Activated CD8-positive, alpha-beta memory T cell treated with anti-CD3 and anti-CD28 coated beads, Interleukin-2, amount 50 U/mL, for 4 hours (primary cell): ENCODE measurements at places on chromosomes 4 and X.

DNA sequence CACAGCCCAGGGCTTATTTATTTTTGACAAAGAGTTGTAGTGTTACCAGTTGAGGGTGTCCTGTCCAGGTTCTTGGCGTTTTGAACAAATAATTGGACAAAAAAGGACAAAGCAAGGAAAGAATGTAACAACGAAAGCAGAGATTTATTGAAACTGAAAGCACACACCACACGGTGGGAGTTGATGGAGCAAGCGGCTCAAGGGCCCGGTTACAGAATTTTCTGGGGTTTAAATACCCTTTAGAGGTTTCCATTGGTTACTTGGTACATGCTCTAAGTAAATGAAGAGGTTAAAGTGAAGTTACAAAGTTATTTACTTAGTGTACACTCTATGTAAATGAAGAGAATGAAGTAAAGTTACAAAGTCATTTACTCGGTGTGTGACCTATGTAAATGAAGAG, 27.8 kb upstream of the OPHN1 start:
- no peak for DNase-seq

DNA sequence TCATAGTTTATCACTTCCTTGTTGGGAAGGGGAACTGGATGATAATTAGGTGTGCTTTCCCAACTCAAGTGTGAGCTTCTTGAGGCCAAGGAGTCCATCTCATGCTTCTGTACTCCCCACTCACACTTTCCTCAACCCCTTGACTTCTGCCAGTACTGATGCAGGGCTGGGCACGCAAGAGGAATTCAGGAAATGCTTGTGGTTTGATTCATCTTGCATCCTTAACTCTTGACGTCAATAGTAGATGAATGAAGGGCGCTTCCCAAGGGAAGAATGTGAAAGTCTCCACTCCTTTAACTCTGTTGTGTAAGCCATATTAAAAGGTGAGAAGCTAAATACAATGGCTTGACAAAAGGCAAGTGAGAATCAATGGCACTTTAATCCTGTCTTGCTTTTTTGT, 101.8 kb downstream of the AGTR2 start:
- no peak for DNase-seq

GRCh38 chr4:95050980-95051701, 293.4 kb downstream of the BMPR1B start:
- DNase-seq = no peak

DNA sequence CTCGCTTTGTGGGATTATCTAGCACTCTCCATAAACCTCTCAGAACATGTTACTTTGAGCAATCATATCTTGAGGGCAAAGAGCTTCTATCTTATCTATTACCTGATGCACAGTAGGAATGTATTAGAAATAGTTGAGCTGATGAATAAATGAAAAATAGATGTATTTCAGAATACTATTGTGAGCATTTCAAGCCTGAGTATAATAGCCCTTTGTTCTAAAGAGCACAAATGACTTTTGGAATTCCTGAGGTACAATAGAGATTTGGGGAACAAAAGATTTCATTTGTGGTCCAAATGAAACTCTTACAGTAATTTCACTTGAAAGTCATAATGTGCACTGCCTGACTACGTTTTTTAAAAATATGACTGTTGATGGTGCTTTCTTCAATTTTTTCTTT, 159.5 kb downstream of the UGT8 start:
- DNase-seq = no peak

GRCh38 chr4:101103381-101104142, 243.8 kb downstream of the PPP3CA start:
- DNase-seq = no peak

GRCh38 chr4:159542296-159542695, 439.4 kb downstream of the RAPGEF2 start:
- DNase-seq = no peak

DNA sequence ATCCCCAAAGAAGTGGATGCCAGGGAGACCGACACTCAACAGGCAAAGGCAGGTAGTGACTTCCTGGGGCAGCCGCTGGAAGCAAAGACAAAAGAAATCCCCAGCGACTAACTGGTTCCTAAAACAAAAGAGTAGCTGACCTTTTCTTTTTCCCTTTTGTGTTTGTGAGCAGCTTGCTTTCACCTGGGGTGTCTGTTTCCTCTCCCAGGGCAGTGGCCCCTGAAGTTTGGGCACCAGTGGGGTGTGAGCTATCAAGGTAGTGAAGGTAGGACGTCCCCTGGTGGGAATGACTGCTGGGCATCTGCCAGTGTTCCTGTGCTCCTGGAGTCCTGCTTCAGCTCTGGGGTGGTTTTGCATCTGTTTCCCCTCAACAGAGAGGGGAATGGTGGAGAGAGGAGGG, 41.6 kb upstream of the STIM2 start:
- DNase-seq = no peak

DNA sequence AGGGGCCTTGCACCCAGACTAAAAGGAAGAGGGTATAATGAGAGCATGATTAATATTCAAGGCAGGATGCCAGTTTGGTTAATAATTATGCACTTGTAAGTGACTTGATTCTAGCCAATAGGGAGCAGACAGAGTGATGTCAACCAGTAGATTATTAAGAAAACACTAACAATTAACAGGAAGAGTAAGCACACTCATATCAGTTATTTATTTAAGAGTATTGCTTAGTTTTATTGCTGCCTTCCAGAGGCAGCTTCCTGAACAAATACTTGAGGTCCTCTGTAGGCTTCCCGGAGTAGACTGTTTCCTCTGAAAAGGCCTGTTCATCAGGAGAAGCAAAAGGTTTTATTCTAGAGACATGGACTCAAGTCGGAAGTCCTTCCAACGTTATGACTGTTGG, 129.1 kb upstream of the AFF2 start:
- no peak for DNase-seq

DNA sequence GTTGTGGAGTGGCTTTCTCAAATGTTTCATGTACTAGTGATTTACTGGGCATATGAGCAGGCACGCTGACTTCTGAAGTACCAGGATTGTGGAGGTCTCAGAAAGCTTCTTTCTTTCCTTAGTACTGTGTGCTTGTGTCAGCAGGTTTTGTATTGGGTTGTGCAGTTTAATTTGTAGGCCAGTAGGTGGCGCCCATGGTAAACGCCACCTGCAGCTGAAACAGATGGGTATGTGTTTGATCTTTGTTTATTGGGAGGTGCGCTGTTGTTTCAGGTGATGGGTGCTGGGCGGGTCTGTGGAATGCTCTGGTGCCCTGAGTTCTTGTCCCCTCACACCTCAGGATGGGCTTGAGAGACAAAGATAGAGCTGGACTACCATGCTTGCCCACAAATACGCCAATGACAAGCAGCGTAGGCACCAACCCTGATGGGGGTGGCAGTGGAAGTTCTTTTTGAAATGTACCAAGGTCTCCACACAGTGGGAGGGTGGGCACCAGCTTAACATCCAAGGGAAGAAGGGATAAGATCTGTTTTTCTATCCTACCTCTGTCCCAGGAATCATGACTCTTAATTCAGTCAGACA, 141.5 kb downstream of the RPS6KA6 start:
- no peak for DNase-seq

GRCh38 chr4:154487145-154487544, 4.5 kb downstream of the DCHS2 start:
- DNase-seq = no peak

DNA sequence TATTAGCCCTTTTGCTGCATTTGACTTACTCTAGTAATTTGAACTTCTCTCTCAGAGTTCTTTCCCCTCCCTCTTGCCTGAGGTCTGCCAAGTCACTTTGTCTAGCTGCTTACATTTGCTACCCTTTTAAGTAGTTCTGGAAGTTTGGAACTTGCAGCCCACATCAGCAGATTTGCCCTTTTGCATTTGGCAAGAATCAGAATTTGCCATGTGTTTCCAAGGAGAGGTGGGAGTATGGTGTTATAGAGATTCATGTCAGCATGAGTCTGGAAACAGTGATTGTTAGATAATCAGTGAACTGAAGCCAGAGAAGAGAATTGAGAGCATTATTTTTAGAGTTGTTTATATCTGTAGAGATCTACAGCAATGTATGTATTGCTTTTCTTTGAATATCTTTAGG, 52.1 kb downstream of the KLHL34 start:
- DNase-seq = no peak

- no peak for DNase-seq
Measured at GRCh38 chr4:145785391-145786008, 105.6 kb downstream of the C4orf51 start.

- no peak for DNase-seq
Measured at GRCh38 chr4:128516301-128516969, 228.8 kb upstream of the PGRMC2 start.

DNA sequence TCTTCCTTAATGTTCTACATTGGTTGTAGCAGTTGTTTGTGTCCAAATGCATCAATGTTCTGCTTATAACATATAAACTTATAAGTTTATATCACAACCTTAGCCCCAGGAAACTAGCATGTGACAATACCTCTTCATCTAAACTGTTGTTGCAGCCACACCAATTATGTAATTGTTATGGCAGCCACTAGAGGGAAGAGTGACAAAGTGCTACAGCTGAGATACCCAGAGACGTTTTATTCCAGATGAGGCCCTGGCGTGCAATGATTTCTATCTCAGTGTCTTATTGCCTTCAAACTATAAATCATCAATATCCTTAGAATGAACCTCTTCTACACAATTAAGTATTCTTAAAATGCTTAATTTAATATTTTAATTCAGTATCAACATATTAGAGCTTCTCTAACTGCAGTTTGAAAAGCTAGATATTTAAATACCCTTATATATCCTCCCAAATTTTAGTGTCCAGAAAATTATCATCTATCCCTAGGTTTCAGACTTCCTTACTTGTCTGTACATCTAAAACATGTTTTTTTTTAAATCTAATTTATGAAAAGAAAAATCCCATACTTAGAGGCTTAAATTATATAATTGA, 171.6 kb downstream of the PCDH10 start:
- DNase-seq = no peak

DNA sequence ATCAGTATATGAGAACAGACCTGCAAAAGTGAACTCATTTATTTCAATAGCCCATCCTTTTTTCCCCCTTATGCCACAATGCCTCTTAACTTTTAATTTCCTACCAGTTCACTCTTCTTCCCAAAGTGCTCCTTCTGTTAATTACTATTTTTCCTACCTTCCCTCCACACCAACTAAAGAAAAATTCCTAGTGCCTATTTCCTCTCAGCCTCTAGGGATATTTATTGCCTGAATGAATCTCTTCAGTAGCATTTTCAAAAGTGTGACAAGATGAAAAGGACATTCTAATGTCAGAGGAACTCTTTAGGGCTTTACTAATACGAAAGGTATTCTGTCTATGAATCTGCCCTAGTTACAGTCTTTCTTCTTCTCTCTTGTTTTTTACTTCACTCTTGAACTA, 181.1 kb upstream of the SPRY1 start:
- DNase-seq = no peak

- no peak for DNase-seq
Measured at GRCh38 chr4:19880206-19880605, 371.5 kb upstream of the SLIT2 start.

- no peak for DNase-seq
Measured at GRCh38 chr4:184096561-184097240, 121.0 kb downstream of the ENPP6 start.

- no peak for DNase-seq
Measured at GRCh38 chrX:149993989-149994388, 55.7 kb upstream of the EOLA2 start.

GRCh38 chrX:139112432-139112831, 400.9 kb upstream of the FGF13 start:
- DNase-seq = no peak

DNA sequence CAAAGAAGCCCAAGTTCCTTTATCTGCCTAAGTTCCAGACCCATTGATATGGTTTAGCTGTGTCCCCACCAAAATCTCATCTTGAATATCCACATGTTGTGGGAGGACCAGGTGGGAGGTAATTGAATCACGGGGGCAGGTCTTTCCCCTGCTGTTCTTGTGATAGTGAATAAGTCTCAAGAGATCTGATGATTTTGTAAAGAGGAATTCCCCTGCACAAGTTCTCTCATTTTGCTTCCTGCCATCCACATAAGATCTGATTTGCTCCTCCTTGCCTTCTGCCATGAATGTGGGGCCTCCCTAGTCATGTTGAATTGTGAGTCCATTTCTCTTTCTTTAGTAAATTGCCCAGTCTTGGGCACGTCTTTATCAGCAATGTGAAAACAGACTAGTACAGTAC, 860.2 kb downstream of the FSTL5 start:
- no peak for DNase-seq

DNA sequence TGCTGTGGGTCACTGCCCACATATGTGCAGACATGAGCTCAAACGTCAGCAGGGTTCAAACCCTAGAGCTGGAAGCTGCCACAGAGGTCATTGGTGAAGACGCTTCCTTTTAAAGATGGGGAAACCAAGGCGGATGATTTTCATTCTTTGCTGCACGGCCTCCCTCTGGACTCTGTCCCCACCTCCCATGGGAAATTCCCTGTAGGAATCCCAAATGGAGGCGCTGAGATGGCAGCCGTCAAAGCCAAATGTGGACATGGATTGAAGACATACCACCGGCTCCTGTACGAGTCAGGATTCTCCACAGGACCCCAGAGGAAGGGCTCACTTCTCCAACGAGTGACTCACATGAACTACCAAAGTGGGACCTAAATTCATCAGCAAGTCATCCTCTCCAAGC, 286.4 kb downstream of the CRLF2 start:
- no peak for DNase-seq

GRCh38 chr4:13920901-13921300, 293.4 kb upstream of the BOD1L1 start:
- DNase-seq = no peak

DNA sequence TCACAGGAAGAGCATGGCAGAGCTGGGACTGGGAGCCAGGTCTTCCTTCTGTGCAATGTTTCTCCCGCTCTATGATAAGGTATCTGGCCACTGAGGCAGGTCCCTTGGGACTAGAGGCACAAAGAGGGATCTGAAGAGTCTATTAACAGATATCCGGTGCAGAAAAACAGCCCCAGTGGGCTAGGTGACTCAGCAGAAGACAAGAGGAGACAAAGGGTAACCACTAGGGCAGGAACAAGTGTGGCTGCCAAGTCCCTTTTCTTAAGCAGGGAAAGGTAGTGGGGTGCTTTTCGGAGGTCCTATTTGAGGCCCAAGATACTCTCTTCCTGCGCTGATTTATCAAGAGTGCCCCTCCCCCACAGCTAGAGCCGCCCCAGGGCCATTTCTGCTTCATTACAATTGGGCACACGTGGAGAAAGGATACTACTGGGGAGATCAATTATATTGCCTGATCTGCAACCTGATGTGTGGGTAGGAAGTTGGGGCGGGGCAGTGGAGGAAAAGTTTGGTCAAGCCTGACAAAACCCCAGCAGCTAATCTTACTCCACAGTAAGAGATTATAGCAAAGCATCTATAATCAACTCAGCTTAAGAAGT, at the start of gene DGAT2L6:
DGAT2L6 (plus strand) TSS at position 546 of the 596 bp plus-strand sequence. CDS start 100 bp downstream, outside the sequence.
- no peak for DNase-seq

- peak; percentile 16 for DNase-seq
Measured at GRCh38 chr4:42398171-42398870, 1.0 kb downstream of the SHISA3 start.

GRCh38 chr4:100870940-100871772, 353.3 kb upstream of the EMCN start:
- DNase-seq = no peak
